ENCODE measurements at places on chromosomes 11 and 22.

- DNase-seq: no peak
Measured at GRCh38 chr11:77302752-77303151, 1.3 kb upstream of the GDPD4 start.

GRCh38 chr11:27310182-27310581 lies 52.8 kb downstream of the CCDC34 start:
- DNase-seq: no peak

- DNase-seq: peak; percentile 18
Measured at GRCh38 chr11:35139722-35140282, 831 bp downstream of the CD44 start.

DNA sequence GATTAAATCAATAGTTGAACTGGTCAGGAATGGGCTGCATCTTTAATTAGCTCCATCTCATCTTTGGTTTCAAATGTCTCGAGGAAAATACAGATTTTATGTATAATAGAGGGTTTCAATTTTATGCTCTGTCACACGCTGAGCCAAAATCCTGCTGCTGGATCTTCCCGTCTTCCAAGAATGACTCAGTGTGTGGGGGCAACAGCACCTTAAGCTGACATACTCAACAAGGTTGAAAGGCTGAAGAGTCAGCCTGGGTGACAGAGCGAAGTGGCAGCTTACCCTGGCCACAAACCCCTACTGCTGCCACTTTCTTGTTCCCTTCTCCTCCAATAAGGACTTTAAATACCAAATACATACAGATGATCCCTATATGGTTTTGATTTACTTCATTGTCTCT lies 9.0 kb upstream of the PCF11 start:
- no peak for DNase-seq

GRCh38 chr22:22887621-22888503 lies at the start of gene IGLL5:
IGLL5 (plus strand) TSS chr22:22887816; CDS start chr22:22888054, 238 bp downstream.
- DNase-seq: no peak

GRCh38 chr11:13594044-13594443 lies 74.4 kb upstream of the FAR1 start:
- no peak for DNase-seq

DNA sequence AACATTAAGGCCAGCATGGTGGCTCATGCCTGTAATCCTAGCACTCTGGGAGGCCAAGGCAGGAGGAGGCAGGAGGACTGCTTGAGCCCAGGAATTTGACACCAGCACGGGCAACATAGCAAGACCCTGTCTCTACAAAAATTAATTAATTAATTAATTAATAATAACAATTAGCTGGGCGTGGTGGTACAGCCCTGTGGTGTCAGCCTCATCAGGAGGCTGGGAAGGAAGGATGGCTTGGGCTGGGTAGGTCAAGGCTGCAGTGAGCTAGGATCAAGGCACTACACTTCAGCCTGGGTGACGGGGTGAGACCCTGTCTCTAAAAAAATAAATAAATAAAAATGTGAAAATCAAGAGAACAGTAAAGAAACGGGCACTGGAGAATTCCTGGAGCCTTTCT lies 1.4 kb downstream of the ARFGAP3 start:
- no peak for DNase-seq

DNA sequence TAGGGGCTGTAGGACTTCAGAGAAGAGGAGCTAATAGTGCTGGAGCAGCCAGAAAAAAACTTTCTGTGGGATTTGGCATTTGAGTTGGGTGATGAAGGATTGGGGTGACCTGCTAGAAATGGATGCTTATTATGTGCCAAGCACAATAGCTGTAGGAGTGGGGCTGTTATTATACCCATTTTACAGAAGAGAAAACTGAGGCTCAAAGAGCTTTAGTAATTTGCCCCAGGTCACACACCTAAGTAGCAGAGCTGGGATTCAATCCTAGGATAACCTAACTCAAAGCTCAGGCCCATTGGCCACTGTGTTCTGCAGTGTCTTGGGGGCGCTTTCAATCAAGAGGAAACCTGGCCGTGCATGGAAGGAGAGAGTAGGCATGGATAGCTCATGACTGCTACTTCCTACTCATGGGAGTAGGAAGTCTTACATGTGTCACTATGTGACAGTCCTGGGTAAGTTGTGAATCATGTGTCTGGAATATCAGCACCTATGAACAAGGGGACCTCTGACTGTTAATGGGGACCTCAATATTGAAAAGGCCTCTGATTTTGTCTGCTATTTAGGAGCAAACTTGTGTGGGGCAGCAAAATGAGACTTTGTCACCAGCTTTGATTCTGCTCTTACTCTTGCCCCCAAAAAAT lies 6.1 kb upstream of the ELF5 start:
- no peak for DNase-seq

DNA sequence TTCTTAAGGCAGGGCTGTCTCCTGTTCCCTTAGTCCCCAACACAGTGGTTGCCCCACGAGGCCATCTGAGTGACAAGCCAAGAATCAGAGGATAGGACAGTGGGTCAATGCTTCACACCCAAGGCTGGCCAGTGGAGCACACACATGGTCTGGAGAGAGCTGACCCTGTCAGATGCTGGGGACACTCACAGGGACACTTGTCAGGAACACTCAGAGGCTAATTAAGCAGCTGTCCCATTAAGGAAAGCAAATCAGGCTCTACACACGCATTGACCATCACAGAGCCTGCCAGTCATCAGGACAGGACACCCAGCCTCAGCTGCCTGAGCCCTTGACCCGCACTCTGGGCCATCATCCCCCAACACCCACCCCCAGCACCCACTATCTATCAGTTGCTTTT lies 18.2 kb downstream of the GDPD5 start:
- no peak for DNase-seq

- no peak for DNase-seq
Measured at GRCh38 chr11:28268925-28269324, 160.7 kb downstream of the METTL15 start.

- DNase-seq: peak; percentile 60
Measured at GRCh38 chr11:44833877-44834452, 107.2 kb downstream of the TSPAN18 start.

GRCh38 chr11:111938687-111939160 lies 1.6 kb downstream of the DIXDC1 start:
- no peak for DNase-seq

DNA sequence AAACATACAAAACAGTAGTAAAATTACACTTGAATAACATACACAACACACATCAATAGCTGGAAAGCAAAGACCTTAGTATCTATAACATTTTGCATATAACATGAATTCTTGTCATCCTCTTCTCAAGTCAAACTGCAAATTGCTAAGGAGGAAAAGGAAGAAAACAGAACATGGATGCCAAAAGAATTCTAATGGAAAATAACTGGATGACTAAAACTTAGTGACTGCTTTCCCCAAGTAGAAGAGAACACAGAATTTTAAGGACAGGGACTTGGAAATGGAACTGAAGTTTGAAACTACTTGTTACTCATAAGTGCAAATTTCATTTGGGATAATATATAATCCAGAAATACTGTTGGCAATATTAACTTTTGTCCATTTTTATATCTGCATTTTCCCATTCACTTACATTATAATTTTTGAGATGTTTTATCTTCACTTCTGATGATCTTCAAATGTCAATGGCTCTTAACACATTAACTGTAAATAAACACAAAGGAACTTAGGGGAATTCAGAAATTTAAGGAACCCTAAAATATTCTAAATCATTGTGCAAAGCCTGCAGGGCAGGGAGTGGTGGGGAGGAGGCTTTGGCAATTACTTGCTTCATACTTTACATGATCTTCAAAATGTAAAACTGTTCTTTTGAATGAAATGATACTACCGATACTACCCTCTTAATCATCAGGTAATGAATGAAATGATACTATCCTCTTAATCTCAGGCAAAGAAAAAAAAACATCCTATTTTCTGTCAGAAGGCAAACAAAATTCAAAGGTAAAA lies 9.9 kb downstream of the MTMR2 start:
- no peak for DNase-seq

GRCh38 chr22:24384131-24384530 lies 43.3 kb upstream of the ADORA2A start:
- DNase-seq: no peak

GRCh38 chr11:96620464-96621044 lies 230.7 kb downstream of the JRKL start:
- no peak for DNase-seq

DNA sequence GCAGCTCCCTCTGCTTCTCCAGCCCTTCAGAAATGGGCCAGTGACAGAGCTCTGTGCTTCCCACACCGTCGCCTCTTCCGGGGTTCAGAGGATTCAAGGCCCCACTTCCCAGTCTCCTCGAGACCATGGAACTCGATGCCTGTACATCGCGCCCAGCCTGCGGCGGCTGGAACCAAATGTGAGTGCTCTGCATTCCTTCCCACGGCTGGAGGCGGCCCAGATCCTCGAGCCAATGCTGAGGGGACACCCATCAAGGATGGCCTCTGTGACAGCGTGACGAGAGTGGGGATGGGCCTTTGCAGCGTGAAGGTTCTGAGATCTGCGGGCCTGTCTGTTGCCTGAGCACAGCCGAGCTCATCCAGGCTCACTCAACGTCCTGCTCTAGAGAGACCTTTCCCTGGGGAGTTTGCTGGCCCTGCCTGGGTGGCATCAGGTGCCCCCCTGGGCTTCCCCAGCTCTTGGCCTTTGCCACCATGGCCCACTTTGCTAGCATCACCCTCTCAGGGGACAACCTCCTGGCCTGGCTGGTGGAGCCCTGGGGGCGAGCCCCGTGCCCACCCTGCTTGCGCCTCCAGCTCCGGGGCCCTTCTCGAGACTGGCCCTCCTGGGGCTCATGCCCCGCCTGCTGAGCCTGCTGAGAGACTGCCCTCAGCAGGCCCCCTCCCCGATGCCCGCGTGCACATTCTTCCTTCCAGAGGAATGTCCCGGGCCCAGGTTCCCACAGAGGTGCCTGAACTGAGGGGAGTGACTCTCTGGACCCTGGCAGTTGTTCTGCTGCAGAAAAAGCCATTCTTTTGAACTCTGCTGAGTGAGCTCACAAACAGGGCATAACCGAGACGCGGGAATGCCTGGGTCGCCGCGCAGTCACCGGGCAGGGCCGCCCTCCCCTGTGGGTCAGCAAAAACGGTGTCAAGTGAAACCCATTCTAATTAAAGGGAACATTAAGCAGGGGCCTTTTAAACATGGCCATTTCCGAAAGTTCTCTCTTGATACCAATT lies 7.3 kb upstream of the MYEOV start:
- no peak for DNase-seq

- no peak for DNase-seq
Measured at GRCh38 chr22:45919504-45920286, 57.3 kb downstream of the WNT7B start.

- no peak for DNase-seq
Measured at GRCh38 chr22:47213571-47214230, 451.3 kb downstream of the TBC1D22A start.

DNA sequence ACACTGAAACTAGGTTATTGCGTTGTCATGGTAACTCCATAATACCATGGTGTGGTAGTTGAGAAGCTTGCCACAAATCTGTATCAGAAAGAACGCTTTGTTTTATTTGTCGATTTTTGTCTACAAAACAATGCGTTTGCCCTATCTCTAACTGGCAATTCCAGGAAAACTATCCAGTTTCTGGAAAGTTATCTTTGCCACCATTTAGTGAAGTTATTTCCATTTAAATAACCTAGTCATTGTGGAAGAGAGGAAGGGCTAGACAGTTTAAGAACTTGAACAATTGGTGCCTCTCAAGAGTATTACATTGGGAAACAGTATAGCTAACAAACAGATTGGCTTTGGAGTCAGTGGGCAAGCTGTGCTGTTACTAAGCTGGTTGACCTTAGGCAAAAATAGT lies 7.9 kb downstream of the HSD17B12 start:
- no peak for DNase-seq

GRCh38 chr11:41201156-41201555 lies 258.3 kb downstream of the LRRC4C start:
- peak; percentile 49 for DNase-seq

DNA sequence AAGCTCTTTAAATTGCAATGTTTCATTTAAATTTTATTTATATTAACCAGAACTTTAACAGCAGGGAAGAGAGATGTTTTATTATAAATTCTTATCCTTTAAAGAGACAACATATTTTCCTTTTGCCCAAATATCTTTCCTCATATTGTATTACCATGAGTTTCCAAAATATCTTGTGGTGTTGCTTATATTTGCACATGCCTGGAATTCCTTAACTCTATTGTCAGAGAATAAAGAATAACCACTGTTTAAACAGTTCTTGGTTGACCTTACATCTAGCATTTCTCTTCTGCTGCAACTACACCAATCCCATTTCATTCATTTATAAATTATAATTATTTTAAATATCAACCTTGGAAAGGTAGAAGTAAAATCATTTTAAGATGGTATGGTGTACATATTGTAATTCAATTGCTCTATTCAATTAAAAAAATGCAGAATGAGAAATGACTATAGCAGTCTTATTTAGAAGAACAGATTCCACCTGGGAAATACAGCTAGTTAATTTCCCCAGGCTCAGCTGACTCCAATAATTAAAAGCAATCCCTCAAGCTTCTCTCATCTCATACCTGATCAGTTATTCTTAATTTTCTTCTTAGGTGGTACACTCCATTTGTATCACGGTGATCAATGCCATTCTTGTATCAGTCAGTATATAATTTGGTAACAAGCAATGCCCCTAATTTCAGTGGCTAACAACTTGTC lies 923.3 kb downstream of the KCNA4 start:
- DNase-seq: no peak

GRCh38 chr22:46799626-46800025 lies 37.2 kb downstream of the TBC1D22A start:
- DNase-seq: no peak

DNA sequence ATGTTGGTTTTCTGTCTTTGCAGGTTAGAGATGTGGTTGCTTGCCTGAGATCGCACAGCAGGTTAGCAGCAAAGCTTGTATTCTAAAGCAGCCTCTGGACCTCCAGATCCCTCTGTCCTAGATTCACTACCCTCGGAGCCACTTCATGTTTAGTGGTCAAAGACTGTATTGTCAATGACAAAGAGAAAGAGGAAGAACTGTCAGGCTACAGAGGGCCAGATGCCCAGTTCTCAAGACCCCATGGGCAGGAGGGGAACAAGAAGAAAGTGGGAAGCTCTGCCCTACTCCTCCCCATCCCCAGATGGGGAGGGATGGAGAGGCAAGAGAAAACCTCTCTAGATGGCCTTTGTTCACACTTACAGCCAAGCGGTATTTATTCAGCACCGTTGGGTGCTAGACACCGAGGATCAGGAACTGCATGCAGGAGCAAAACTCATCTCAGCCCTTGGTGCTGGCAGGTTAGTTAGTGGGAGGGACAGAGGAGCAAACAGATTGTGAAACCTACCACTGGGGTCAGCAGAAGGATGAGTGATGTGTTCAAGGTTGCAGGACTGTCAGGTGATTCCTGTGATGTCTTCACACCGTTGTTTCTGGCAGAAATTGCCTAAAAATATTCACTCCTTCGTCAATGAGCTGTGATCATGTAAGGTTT lies 38.3 kb upstream of the PTPRJ start:
- DNase-seq: no peak

GRCh38 chr11:31069447-31070205 lies 299.9 kb downstream of the DCDC1 start:
- DNase-seq: no peak

GRCh38 chr22:43401661-43402060 lies 10.2 kb upstream of the MPPED1 start:
- DNase-seq: no peak

GRCh38 chr11:120153221-120153620 lies 15.3 kb upstream of the TRIM29 start:
- DNase-seq: no peak
